Vagina (tissue), 2 donors: ENCODE measurements at places on chromosomes 11 and 22. TPM values are rescaled to one million over a fixed set of nuclear protein-coding genes. Genes with fewer than 3 reads are reported as not detected.
A peak's percentile ranks its signal among the peaks of the same experiment; 100 is the strongest.

GRCh38 chr11:69823641-69824265, 4.5 kb upstream of the FGF3 start:
- H3K36me3 ChIP-seq = no peaks in the 10 kb centered on the region
- H3K4me3 ChIP-seq = no peak overlapping the region
- no peaks in the 10 kb centered on the region for H3K4me1 ChIP-seq
- DNase-seq = no peak

GRCh38 chr11:2885017-2885677, 428 bp downstream of the CDKN1C start:
- no peaks in the 10 kb centered on the region for H3K27me3 ChIP-seq
- H3K27ac ChIP-seq = peak overlapping the region; percentile 90
- no peaks in the 10 kb centered on the region for H3K36me3 ChIP-seq
- no peak for DNase-seq
- H3K4me1 ChIP-seq = peaks cover 31% of the 10 kb centered on the region

The ZFTA gene
- total RNA-seq = 13.0 TPM

- no peaks in the 10 kb centered on the region for H3K36me3 ChIP-seq
- no peak overlapping the region for H3K4me3 ChIP-seq
- DNase-seq = no peak
- no peak overlapping the region for H3K27ac ChIP-seq
Measured at GRCh38 chr11:14451825-14452224, 47.8 kb downstream of the COPB1 start.

GRCh38 chr11:72838691-72839305, 24.6 kb downstream of the ATG16L2 start:
- H3K4me1 ChIP-seq = peaks cover 9% of the 10 kb centered on the region
- peaks cover 24% of the 10 kb centered on the region for H3K36me3 ChIP-seq
- H3K27ac ChIP-seq = no peak overlapping the region
- DNase-seq = no peak
- H3K4me3 ChIP-seq = no peak overlapping the region

DNA sequence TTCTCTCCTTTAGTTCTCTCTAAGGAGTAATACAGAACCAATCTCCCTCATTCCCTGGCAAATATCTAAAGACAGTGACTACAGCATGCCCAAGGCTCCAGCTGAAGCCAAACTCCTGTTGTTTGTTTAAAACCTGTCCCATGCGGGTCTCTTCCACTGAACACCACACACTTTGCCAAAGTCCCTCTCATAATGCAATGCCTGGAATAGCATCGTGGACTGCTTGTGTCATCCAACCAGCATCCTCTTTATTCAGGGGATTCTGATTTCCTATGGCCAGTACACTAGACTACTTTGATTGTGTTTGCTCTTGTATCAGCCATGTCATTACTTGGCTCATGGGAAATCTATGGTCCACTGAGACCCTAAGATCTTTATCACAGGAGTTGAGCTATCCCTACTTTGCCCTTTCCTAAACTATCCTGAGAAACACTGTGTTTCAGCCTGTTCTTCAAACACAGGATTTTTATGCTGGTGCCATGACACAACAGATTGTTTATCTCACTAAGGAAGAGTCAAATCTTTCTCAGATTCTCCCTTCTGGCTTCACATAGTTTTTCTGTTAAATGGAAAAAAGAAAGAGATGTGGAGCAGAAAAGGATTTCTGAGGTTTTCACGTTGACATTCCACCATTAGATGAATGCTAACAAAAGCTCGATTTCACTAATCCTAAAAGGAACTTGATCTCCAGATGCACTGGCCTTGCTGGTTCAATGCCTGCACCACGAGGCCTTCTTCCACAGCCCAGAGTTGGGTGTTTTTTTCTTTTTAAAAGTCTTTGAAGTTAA, 15.9 kb upstream of the IRAG1 start:
- no peaks in the 10 kb centered on the region for H3K27me3 ChIP-seq
- no peak overlapping the region for H3K4me3 ChIP-seq
- no peaks in the 10 kb centered on the region for H3K36me3 ChIP-seq

DNA sequence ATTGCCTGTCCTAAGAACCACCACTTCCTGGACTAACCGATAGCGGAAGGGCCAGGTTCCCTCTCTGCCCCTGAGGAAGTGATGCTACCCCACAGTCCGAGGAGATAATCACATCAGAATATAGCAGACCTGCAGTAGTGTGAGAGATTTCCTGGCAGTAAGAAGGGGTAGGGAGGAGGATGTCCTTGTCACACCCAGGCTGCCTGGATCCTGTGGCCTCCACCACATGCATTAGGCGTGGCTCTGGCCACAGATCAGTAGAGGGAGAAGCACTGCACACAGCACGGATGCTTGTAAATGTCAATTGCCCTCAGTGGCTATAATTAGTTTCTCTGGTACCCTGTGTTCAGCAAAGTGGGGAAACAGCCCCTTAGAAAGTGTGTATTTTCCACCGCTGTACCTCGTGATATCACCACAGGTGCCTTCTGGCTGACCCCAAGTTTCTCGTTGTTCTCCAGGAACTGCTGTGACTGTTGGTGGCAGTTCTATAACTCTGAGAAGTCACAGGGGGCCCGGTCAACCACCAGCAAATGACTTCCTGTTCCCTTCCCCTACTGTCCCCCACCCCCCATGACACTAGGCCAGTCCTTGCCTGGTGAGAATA, 61.8 kb downstream of the UBASH3B start:
- no peaks in the 10 kb centered on the region for H3K4me1 ChIP-seq
- H3K27ac ChIP-seq = no peak overlapping the region
- H3K27me3 ChIP-seq = no peaks in the 10 kb centered on the region

The YAP1 gene
- total RNA-seq = 232 TPM

The SAA4 gene
- total RNA-seq = 1.7 TPM

The C11orf91 gene
- total RNA-seq = not detected

The EWSR1 gene
- 164 TPM for total RNA-seq

GRCh38 chr11:128624269-128625175, 37.2 kb upstream of the ETS1 start:
- H3K36me3 ChIP-seq = no peaks in the 10 kb centered on the region
- H3K4me1 ChIP-seq = peaks cover 17% of the 10 kb centered on the region
- no peak overlapping the region for H3K27ac ChIP-seq
- no peak overlapping the region for H3K4me3 ChIP-seq
- no peak for DNase-seq

The THOC5 gene
- 32.2 TPM for total RNA-seq

The BTG4 gene
- not detected for total RNA-seq

DNA sequence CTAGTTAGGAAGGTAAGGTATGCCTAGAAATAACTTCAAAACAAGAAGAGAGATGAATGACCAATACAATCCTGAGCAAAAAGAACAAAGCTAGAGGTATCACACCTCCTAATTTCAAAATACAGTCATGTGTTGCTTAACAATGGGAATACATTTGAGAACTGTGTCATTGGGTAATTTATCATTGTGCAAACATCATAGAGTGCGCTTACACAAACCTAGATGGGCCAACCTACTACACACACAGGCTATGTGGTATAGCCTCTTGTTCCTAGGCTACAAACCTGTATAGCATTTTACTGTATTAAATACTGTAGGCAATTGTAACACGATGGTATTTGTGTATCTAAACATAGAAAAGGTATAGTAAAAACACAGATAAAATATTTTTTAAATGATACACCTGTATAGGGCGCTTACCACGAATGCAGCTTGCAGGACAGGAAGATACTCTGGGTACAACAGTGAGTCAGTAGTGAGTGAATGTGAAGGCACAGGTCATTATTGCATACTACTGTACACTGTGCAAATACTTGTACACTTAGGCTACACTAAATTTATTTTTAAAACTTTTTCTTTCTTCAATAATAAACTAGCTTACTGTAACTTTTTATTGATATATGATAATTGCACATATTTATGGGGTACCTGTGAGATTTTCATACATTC, 48.2 kb downstream of the STK33 start:
- no peaks in the 10 kb centered on the region for H3K36me3 ChIP-seq
- H3K27me3 ChIP-seq = no peaks in the 10 kb centered on the region
- H3K4me3 ChIP-seq = no peak overlapping the region
- DNase-seq = no peak
- no peaks in the 10 kb centered on the region for H3K4me1 ChIP-seq

DNA sequence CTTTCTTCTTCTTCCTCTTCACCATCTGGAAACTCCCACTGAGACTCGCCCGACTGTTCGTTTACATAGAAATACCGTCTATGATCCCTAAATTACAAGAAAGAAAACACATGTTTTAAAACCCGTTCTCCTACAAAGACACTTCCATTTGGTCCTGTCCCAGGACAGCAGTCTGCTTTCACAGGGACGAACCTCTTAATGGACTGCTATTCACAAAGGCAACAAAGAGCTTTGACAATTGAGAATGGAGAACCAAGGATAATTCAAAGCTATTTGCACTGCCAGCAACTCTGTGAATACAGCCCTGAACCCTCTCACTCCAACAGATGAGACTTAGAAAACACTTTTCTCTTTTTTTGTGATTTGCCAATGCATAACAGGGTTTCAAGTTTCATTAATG, 16.3 kb upstream of the AGBL2 start:
- H3K4me1 ChIP-seq = no peaks in the 10 kb centered on the region
- no peak overlapping the region for H3K4me3 ChIP-seq
- no peaks in the 10 kb centered on the region for H3K27me3 ChIP-seq

The HTR3A gene
- not detected for total RNA-seq

DNA sequence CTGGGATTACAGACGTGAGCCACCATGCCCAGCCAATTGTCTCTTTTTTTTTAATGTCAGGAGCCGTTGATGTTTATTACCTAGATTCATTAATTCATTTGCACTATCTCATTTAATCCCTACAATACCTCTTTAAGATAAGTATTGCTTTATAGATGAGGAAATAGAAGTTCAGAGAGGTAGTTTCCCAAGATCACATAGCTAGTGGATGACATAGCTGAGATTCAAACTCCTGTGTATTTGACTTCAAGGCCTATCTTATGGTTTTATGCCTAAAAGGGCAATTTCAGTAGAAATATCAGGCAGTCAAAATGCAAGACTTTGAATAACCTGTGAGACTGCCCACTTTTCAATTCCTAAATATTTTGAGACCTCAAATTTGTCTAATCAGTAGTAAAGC, 66.5 kb downstream of the PPME1 start:
- H3K27me3 ChIP-seq = no peaks in the 10 kb centered on the region
- H3K27ac ChIP-seq = no peak overlapping the region
- DNase-seq = no peak
- H3K36me3 ChIP-seq = peaks cover 40% of the 10 kb centered on the region
- no peaks in the 10 kb centered on the region for H3K4me1 ChIP-seq

DNA sequence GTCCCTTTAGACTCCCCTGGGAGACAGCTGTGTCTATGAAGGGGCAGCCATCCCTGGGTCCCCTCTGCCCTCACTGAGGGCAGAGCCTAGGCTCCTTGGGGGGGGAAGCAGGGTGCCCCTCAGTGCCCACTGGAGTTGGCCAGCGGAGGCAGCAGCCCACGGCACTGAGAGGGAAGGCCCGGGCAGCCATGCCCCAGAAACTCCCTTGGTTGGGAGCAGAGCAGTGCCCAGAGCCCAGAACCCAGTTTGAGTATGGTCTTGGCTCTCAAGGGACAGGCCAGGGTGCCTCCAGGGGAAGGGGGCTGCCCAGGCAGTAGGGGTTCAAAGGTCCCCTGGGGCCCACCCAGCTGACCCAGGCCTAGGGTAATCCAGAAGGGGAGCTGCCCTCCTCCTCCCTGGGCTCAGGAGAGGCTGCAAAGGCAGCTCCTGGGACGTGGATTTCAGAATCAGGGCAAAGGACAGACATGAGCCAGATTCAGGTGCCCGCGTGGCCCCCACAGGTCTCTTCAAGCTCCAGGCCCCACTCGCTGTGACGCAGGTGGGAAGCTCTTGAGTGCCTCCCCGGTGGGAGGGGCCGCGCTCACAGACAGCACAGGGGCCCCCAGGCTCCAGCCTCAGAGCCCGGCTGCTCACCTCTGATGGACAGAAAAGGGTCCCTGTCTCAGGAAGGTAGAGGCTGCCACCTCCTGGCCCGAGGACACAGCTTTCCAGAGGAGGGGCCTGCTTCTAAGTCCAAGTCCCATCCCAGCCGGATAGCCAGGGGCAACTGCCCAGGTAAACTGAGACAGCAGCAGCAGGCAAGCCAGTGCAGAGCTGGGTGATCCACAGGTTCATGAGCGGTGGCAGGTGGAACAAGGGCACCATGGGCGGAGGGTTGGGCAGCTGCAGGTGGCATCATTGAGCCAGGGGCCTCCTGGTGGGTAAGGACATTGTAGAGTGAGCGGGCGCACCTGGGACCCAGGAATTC, 2.6 kb downstream of the C11orf21 start:
- no peak overlapping the region for H3K4me3 ChIP-seq
- no peaks in the 10 kb centered on the region for H3K27me3 ChIP-seq
- peaks cover 15% of the 10 kb centered on the region for H3K4me1 ChIP-seq
- no peaks in the 10 kb centered on the region for H3K36me3 ChIP-seq
- no peak overlapping the region for H3K27ac ChIP-seq

- no peaks in the 10 kb centered on the region for H3K27me3 ChIP-seq
- DNase-seq = no peak
- no peaks in the 10 kb centered on the region for H3K36me3 ChIP-seq
- H3K4me1 ChIP-seq = peaks cover 17% of the 10 kb centered on the region
- H3K4me3 ChIP-seq = no peak overlapping the region
Measured at GRCh38 chr11:122786896-122787295, 51.4 kb upstream of the CRTAM start.

The CD3D gene
- 13.8 TPM for total RNA-seq

The PRR5L gene
- 27.5 TPM for total RNA-seq

The USP2 gene
- total RNA-seq = 2.5 TPM

DNA sequence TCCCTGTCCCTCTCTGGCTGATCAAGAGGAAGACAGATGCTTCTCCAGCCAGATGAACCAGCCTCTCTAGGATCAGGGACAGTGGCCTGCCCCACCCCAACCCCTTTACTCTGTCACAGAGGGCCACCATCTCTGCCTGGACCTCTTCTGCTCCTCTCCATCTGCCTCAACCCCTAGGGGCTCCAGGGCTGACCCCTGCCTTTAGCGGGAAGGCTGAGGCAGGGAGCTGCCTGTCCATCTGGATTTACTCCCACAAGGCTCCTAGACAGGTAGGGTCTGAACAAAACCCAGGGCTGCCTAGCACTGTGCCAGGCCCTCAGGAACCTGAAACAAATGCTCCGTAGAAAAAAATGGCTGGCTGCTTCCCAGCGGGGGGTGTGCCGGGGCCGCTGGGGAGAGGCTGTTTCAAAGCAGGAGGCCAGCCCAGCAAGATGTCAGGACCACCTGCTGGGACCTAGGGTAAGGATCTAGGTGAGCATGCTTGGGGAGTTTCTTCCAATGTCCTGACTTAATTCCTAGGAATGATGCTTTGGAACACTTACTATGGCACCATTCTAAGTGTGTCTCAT, 3.2 kb downstream of the CHST1 start:
- DNase-seq = no peak
- no peaks in the 10 kb centered on the region for H3K27me3 ChIP-seq
- H3K36me3 ChIP-seq = no peaks in the 10 kb centered on the region
- no peak overlapping the region for H3K4me3 ChIP-seq

DNA sequence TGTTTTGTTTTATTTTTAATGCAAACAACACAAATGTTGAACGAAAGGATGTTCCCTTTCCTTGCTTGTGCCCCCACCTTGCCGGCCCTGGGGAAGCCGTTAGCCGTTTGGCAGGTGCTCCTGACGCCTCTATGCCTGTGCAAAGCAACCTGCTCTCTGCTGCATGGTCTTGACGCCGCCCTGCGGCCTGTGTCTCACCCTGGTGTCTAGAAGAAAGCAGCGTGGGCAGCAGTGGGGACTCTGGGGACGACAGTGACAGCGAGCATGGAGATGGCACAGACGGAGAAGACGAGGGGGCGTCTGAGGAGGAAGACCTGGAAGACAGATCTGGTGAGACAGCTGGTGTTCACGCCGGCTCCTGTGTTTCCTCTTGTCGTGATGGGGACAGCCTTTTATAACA, 5.5 kb downstream of the PHRF1 start:
- H3K36me3 ChIP-seq = no peaks in the 10 kb centered on the region
- no peaks in the 10 kb centered on the region for H3K27me3 ChIP-seq
- DNase-seq = no peak
- peaks cover 39% of the 10 kb centered on the region for H3K4me1 ChIP-seq
- no peak overlapping the region for H3K4me3 ChIP-seq
- no peak overlapping the region for H3K27ac ChIP-seq

The SPDYC gene
- total RNA-seq = not detected
